Activated CD8-positive, alpha-beta memory T cell treated with anti-CD3 and anti-CD28 coated beads for 48 hours (primary cell): ENCODE measurements at places on chromosomes 7 and 10.

DNA sequence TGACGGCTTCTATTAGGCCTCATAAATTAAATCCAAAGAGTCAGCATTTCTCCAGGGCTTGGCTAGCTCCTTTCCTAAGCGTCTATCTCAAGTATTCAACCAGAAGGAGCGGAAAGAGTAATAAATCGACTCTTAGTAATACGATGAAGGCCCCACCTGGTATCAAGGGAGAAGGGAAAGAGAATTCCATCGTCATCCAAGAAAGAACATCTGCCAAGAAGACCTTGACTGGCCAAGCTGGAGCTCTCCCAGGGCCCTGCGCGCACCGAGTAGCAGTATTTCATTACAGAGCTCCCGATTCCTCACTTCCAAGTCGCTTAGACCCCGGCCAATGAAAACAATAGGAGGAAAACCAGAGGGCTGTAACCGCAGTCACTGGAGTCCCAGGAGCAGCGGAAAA is 178.0 kb upstream of the FRMD4A start:
- DNase-seq: no peak

DNA sequence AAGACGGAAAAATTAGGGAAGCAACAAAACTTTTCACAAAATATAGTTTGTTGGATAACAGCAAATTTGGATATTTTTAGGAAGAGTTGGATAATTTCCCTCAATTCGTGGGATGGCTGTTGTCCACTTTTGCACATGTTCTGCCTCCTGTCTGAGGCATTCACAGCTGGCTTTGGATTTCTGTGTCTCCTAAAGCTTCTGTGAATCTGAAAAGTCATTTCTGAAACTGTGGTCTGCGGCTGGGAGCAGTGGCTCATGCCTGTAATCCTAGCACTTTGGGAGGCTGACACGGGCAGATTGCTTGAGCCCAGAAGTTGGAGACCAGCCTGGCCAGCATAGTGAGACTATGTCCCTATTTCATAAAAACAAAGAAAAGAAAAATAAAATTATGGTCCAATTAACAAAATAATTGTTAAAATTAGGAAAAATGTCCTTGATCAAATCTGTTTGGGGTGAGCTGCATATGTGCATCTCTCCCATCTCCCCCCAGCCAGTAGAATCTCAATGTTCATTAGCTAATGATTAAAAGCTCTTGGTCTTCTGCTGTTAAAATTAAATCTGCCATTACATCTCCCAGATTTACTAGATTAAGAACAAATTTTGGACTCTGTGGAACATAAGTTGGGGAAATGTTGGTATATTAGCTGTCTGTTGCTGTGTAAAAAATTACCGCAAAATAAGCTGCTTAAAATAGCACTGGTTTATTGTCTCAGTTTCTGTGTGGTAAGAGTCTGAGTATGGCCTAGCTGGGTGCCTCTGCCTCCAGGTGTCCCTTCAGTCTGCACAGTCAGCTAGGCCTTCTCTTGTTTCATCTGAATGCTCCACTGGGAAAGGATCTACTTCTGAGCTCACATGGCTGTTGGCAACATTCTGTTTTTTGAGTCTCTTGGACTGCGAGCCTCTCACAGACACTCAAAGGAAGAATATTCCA is 332.0 kb upstream of the FZD1 start:
- DNase-seq: no peak

- no peak for DNase-seq
Measured at GRCh38 chr10:110074298-110074697, 66.5 kb downstream of the ADD3 start.

DNA sequence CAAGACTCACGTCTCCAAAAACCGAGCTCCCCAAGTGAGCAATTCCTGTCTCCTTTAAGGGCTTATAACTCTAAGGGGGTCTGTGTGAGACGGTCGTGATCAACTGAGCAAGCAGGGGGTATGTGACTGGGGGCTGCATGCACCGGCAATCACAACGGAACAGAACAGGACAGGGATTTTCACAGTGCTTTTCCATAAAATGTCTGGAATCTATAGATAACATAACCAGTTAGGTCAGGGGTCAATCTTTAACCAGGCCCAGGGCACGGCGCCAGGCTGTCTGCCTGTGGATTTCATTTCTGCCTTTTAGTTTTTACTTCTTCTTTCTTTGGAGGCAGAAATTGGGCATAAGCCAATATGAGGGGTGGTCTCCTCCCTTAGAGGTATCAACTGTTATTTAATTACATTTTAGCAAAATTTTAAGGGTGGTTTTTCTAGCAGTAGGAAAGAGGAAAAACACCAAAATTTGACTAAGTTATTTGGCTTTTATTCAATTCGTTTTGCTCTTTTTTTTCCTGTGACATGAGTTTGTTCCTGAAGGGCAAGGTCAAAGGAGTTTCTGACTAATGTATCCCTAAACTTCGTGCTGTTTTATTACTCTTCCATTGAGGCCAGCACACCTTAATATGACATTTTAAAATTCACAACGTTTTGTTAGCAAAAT is 121.4 kb upstream of the SEC61G start:
- no peak for DNase-seq

- DNase-seq: no peak
Measured at GRCh38 chr7:85748861-85749260, 562.0 kb upstream of the SEMA3D start.

- DNase-seq: no peak
Measured at GRCh38 chr7:96663871-96664445, 45.7 kb downstream of the SEM1 start.

- DNase-seq: no peak
Measured at GRCh38 chr10:54259104-54259503, 541.9 kb downstream of the PCDH15 start.

GRCh38 chr10:16521311-16522016 is at the start of gene C1QL3:
C1QL3 (minus strand) TSS chr10:16521879; CDS start chr10:16521065, 814 bp downstream.
- no peak for DNase-seq

GRCh38 chr10:97711640-97712572 is 1.6 kb upstream of the MARVELD1 start:
- DNase-seq: no peak

DNA sequence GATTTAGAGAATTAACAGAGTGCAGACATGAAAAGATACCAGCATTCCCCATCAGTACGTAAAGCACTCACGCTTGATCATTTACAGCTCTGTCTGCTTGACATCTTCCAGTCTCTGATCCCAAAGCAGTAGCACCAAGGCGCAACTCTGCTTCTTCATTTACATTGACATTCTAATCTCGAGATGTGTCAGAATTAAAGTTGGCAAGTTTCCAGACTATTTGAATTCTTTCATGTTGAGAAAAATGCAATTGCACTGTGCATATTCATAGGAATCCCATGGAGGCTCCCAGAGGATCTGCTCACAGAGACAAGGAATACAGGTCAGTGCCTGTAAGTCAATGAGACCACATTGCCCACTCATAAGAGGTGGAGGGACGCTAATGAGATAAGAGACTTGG is 183.9 kb downstream of the LRRN3 start:
- no peak for DNase-seq

DNA sequence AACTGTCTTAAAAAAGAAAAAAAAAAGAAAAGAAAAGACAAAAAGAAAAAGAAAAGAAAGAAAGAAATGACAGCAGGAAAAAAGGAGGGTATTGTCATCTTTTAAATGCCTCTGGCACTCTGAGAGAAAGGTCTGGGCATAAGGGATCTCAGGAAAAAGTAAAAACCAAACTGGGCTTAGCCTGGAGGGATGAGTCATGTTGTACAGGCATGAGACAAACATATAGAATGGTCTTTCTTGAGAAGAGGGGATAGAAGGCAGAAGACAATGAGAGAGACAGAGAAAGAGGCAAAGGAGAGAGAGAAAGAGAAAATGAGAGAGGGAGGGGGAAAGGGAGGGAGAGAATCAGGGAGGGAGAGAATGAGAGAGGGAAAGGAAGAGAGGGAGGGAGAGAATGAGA is 32.3 kb upstream of the KCNMA1 start:
- DNase-seq: no peak

- no peak for DNase-seq
Measured at GRCh38 chr7:70082099-70082611, 483.9 kb downstream of the AUTS2 start.

DNA sequence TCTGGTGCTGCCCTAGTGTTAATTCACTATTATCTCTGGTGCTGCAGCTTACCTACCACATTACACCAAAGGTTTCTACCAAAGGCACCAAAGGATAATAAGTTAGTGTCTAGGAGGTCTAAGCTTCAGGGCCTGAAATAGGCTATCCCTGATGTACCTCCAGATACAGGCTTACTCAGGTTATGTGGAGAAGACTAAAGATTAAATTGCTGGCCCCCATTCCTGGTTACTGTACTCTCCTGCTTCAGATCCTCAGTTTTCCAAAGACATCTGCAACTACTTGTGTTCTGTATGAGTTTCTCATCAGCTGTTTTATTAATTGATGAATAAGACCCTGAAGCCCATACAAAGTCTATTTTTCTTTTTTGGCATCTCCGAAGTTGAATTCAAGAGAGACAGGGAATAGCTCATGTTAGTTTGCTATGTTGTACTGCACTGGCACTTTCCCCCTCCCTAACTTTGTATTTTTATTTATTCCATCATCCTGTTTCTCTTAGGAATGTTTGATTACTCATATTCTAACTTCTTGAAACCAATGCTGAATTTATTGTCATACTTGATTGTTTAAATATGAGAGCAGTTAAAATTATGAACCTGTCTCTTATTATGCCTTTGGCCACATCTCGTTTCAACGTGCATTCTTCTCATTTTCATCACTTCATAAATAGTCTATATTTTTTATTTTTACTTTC is 85.9 kb downstream of the PON1 start:
- DNase-seq: no peak
